ENCODE measurements at places on chromosomes 11 and 22.

DNA sequence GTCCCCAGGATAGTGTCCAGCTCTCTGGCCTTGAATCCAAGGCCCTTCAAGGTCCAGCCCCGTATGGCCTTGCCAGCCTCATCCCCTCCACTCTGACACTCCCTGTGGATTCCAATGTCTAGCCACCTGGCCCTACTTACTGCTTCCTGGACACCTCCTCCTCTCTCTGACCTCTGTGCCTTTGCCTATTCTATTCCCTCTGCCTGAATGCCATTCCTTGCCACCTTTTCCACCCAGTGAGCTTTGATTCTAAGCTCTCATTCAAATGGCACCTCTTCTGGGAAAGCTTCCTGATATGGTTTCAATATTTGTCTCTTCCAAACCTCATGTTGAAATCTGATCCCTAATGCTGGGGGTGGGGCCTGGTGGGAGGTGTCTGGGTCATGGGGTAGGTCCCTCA is 31.9 kb upstream of the TTLL12 start:
- no peak for DNase-seq

- no peak for DNase-seq
Measured at GRCh38 chr22:32777987-32778386, 23.5 kb upstream of the TIMP3 start.

DNA sequence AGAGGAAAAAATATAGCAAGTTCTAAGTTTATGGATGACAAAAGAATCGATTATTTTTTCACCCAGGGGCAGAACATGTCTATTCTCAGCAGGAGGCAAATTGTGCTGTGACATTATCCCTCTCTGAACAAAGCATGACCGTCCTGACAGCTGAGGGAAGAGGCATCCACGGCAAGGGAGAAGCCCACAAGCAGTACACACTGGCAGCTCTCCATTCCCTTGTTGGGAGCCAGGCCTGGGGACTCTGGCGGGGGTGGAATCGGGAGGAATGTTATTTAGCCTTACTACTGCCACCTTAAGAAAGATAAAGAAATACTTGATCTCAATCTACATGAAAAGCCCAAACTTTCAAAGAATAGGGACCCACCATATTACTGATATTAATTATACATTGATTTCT is 3.4 kb downstream of the KIRREL3 start:
- peak; percentile 49 for DNase-seq

DNA sequence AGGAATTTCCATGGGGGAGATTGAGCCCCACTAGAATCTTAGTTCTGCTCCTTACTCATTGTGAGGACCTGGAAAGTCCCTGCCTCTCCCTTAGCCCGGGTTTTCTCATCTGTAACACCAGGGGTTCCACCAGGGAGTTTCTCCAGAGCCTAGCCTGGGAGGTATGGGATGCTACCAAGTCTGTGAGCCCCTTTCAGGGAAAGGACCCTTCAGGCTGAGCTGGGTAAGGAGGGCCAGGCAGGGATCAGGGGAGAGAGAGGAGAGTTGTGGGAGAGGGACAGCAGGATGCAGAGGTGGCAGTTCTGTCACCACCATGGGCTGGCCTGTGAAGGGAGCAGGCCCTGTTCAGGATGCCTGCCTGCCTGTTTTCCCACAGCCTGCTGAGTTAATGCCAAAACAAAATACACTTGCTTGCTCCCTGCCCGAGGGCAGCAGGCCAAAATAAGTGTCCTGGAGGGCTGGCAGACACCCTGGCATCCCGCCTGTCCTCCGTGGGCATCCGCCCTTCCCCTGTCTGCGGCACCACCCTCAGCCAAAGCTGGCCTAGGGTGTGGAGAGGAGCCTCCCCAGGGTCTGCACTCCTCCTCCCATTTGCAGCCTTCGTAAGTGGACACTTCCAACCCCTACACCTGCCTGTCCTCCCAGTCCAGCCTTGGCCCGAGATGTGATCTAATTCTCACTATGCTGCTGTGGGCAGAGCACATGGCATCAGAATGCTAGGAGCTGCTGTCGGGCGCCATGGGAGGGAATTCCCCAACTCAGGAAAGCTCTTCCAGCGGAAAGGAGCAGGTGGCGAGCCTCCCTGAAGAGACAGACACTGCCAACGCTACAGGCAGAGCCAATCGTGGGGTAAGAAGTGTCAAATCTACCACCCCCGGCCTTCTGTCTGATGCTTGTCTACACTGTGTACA is 5.9 kb upstream of the FCHSD2 start:
- no peak for DNase-seq

DNA sequence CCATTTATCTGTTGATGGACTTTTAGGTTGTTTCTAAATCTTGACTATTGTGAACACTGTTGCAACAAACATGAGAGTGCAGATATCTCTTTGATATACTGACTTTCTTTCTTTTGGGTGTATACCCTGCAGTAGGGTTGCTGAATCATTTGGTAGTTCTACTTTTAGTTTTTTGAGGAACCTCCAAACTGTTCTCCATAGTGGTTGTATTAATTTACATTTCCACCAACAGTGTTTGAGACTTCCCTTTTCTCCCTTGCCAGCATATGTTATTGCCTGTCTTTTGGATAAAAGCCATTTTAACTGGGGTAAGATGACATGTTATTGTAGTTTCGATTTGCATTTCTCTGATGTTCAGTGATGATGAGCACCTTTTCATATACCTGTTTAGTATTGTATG is 330.0 kb downstream of the DDX10 start:
- no peak for DNase-seq
